M059J (cell line): ENCODE measurements at places on chromosomes 2 and 18. TPM values are rescaled to one million over a fixed set of nuclear protein-coding genes. Genes with fewer than 3 reads are reported as not detected.

DNA sequence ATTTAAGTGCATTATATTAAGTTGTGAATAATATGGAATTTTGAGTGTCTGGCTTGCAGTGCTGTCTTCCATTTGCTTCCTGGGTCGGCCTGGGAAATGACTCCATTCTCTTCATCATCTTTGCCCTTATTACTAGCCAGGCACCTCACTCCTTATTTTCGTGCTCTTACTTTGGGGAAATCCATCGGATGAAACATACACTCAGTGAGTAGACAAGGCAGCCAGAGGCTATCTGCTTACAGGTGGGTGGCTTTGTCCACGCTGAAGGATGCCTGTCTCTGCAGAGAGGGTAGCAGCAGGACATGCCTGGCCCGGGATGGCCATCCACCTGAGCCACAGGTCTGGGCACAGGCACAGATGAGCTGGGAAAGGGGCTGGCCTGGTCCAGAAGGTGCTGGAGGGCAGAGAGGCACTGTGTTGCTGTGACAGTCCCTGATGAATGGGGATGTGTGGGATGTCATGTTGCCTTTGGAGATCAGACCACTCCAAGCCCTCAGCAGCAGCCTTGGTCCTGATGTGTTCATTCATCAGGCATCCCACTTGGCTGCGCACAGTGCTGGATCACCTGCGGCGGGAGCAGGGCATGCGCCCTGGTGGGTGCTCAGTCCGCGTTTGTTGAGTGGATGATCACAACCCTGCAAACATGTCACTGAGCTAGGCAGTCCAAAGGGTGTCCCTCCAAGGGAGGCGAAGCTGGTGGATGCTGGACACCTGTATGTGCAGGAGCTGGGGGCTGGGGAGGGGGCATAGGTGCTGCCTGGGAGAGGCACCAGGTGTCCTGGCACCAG lies 236.0 kb downstream of the LDLRAD4 start:
- DNase-seq, result no peak

DNA sequence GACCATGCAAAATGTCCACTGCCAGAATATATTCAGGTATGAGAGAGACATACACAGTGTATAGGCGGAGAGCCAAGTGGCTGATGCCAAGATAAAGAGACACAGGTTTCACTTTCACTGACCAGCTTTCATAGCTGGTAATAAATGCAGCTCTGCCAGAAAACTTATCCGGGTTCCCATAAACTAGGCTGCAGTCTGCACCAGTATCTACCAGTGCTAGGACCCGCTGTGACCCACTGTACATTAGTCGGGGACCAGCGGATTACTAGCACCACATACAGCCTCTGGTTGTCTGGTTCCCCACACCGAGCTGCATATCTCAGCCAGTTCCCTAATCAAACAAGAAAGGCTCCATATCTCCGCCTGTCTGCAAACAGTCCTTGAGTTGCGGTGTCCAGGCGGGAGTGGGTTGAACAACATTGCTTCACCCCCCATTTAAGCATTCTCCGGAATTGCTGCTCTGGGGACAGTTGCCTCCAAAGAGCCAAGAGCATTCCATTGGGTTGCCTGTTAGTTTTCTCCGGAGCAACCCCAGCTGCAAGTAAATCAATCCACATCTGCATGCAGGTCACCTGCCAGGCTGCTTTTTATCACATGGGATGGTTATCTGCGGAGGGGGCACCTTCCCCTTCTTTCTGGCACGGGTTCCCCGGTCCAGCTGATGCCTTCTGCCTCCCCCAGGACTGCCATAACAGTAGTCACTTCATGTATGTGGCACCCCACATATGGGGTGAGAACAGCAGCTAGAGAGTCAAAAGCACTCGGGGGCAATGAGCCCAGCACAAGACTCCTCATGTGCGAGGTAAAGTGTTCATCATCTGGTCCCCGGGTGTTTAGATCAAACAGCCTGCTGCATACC lies 18.0 kb upstream of the KLHL23 start:
- DNase-seq, result no peak

DNA sequence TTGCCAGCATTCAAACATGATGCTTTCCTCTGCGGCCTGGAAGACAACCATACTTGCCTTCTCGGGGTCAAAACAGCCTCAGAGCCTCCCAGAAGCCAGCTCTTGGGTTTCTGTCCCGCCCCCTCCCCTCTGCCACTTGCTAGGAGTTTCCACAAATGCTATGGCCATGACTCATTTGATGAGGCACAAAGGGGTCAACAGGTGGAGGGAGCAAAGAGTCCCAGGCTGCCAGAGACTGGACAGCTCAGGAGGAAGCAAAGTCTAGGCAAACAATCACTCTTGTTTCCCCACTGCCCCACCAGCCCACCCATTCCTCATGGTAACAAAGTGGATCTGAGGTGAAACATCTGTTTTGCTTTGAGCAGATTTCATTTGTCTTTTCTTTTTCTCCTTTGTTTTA lies 551.1 kb downstream of the TNS1 start:
- DNase-seq, result peak; percentile 88

- peak; percentile 25 for DNase-seq
Measured at GRCh38 chr2:219433666-219434467, 776 bp upstream of the SPEG start.

DNA sequence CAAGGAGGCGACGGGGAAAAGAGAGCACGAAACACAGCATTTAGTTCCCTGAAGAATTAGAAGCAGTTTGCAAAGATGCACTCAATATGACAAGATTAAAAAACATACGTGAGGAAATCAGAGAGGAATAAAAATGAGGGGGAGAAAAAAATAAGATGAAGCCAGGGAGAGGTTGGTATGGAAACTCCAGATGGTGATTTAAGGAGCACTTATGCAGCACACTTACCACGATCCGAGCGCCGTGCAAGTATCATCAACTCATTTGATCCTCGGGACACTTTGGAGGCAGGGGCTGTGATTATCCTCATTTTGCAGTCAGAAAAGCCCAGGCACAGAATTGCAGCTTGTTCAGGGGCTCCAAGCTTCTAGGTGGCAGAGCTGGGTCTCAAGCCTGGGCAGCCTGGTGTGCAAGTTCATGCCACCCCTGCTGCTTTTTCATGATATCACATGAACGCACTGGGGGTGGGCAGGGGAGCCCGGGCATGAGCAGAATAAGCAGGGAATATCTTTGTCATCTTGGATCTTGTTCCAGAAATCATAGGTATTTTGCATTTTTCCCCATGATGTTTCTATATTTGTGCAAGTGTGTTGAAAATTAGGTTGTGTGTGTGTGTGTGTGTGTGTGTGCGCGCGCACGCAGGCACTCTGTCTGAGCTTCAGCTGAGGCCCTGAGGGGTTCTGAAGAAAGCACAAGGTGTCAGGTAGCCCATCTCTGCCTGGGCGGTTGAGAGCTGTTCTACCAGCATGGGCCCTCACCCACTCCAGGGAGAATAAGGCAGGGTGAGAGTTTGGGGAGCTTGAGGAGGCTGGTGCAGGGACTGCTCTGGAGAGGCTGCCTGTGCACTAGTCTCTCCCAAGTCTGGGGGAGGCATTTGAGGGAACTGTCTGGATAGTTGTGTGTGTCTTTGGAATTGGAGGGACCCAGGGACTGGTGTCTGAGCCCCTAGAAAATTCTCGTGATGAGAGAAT lies 25.0 kb upstream of the PDIA6 start:
- DNase-seq, result no peak

- DNase-seq, result no peak
Measured at GRCh38 chr2:45255563-45255962, 246.3 kb upstream of the SIX2 start.

DNA sequence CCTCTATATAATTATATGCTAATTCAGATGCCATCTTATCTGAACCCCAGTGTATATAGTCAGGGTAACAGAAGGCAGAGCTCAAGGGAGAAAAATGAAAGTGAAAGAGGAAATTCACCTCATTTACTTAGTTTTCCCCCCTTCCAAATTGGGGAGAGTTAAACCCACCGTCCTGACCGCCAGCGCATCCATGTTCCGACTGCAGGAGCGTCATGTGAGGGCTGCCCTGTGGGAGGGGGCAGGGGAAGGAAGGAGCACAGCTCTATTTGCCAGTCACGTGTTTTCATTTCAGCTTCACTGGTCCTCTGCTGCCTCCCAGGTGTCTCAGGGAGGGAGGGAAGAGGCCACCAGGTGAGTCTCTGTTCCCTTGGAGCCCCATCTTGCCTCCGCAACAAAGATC lies 13.2 kb downstream of the CNNM4 start:
- no peak for DNase-seq

GRCh38 chr2:188903740-188904139 lies 70.4 kb upstream of the COL3A1 start:
- no peak for DNase-seq

GRCh38 chr2:26655611-26656195 lies 14.5 kb upstream of the CIB4 start:
- DNase-seq, result no peak

The IL1R2 gene
- total RNA-seq, result not detected in 2 replicates

GRCh38 chr2:162711832-162712540 lies 126.6 kb downstream of the KCNH7 start:
- no peak for DNase-seq

The PCARE gene
- total RNA-seq, result not detected in 2 replicates

DNA sequence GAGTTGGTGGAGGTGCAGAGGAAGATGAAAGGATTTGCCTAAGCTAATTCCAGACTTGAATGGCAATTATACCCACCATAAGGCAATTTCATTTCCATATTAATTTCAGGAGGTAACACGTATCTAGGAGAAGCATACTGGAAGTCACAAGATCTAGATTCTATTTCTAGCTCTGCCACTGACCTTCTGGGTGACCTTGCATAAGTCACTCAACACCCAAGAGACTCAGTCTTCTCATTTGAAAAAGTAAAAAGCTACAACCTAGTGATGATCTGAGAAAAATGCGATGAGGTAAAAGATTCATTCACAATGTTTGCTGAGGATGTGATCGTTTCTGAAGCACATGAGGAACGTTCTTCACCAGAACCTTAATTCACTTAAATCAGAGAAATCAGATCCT lies 55.9 kb downstream of the GRB14 start:
- no peak for DNase-seq

- DNase-seq, result peak; percentile 74
Measured at GRCh38 chr18:3605954-3606443, 156.0 kb downstream of the TGIF1 start.

DNA sequence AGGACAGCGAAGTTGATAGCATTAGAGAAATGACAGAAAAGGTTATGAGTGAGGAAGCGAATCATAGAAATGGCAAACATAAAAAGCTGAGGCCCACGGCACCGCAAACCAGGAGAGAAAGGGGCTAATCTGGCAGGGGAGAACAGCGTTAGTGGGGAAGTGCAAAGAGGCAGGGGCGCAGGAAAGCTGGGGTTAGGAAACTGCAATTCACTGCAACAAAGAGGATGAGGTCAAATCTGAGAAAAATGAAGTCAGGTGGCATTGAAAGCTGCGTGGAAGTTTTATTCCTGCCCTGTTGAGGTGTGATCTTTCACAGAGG lies 653 bp upstream of the ABI2 start:
- no peak for DNase-seq

- DNase-seq, result no peak
Measured at GRCh38 chr2:221405521-221405920, 166.6 kb downstream of the EPHA4 start.

DNA sequence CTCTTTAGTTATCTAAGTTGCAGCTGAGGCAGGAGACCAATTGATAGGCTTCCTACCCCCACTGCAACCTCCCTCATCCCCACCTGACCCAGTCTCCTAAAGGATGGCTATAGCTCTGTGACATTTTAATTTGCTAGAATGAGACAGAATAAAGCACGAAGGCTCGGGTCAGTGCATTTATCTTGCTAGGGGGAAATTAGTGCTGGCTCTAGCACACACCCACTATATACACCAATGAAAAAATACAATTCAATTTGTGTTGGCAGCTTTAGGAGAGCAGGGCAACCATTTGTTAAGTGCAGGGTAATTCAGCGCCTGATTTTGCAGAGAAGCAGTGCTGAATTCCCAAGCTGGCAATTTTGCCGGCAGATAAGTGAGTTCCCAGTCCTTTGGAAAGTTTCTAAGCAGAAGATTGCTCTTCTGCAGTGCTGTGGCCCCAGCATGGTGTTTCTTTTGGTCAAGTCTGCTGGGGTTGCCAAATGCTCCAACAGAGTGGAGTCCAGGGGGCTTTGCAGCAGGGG lies 346.0 kb downstream of the ALK start:
- DNase-seq, result no peak

GRCh38 chr2:150282357-150282756 lies 205.1 kb downstream of the RND3 start:
- DNase-seq, result no peak

DNA sequence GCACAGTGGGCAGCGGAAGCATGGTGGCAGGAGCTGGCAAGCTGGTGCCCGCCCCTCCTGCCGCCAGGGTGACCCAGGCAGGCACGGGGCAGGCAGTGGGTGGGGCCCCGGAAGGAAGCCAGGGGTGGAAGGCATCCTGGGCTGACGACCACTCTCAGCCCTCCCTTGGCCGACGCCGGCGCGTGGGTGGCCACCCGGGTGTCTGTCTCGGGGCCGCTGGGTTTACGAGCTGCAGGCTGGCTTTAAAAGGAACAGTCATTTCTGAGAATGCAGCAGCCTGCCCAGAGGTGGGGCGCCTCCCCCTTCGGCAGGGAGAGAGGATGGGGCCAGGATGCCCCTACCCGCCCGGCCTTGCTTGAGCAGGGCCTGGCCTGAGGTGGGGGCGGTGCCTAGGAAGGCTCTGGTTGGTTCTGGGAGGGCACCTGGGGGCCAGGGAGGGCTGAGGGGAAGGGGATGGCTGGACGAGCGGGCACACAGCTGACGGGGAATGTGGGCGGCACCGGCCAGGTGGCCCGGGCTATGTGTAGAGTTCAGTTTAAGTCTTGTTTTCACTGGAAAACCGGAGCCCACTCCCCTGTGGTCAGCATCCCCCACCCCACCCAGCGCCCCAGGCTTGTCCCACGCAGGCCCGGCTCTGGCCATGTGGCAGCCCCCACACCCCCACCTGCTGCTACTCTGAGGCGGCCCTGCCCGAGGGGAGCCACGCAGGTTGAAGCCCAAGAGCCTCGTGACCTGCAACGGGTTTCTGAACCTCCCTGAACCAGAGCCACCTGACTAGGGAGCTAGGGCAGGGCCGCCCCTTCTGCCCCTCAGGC lies 6.3 kb downstream of the BOK start:
- no peak for DNase-seq

The CERKL gene
- total RNA-seq, result 0.81 and 2.2 TPM in 2 replicates

GRCh38 chr2:42464631-42465030 lies 29.2 kb downstream of the KCNG3 start:
- no peak for DNase-seq

The ERICH2 gene
- total RNA-seq, result not detected in 2 replicates

The CPLX4 gene
- not detected in 2 replicates for total RNA-seq

- DNase-seq, result no peak
Measured at GRCh38 chr2:210548878-210549384, 7.5 kb upstream of the CPS1 start.

DNA sequence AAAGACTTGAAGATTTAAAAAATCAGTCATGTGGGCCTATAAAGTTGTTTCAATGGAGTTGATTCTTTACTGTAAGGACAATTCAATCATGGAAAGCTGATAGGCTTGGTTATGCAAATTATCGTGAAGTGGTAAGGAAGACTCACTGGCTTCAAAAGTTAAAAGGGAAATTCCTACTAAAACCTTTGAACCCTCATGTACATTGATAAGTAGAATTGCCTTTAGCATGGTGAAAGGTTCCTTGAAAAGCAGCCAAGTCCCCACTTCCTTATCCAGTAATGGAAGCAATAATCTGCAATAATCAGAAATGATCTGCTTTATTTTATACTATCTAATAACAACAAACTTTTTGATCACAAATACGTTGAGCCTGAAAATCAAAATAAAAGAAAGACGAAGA lies 14.4 kb upstream of the CCL20 start:
- no peak for DNase-seq

GRCh38 chr18:7727361-7728076 lies 160.4 kb downstream of the PTPRM start:
- DNase-seq, result no peak

The PNPT1 gene
- 54.6 and 74.3 TPM in 2 replicates for total RNA-seq
